ENCODE measurements at places on chromosomes 4 and X.

- peak; percentile 26 for DNase-seq
These were observed 122.5 kb downstream of the PTTG2 start for GRCh38 chr4:38082424-38083385.

DNA sequence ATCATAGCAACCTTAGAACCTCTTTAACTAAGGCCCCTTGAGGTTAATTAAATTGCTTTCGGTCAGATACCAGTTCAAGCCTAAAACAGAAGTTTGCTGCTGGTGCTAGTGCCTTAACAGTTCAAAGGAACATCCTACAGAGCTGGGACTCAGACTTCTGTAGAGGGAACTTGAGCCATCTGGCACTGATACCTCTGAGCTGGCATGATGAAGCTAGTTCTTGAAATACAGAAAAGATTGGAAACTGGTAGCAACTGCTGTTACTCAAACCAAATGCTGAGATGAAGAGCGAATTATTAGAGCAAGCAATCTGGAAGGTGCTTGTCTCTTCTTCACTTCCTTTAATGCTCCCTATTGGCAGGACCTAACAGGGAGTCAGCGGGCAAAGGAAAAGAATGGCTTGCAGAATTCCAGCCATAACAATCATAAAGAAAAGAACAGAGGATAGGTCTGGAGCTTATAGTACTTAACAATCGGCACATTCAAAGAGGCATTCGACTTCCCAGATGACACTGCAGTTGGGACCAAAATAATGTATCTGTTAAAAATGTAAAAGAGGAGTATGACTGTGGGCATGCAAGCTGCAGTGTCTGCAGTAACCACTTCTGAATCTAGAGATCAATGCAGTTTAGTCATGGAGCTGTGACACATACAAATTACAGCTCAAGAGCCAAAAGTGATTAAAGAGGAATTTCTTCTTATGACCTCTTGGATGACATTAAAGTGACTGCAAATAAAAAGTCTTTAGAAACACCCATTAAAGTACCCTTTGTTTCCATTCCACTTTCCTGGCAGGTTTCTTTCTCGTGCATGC is 298.9 kb downstream of the PDGFC start:
- no peak for DNase-seq

GRCh38 chr4:172786039-172786792 is 382.4 kb upstream of the GALNT7 start:
- no peak for DNase-seq

DNA sequence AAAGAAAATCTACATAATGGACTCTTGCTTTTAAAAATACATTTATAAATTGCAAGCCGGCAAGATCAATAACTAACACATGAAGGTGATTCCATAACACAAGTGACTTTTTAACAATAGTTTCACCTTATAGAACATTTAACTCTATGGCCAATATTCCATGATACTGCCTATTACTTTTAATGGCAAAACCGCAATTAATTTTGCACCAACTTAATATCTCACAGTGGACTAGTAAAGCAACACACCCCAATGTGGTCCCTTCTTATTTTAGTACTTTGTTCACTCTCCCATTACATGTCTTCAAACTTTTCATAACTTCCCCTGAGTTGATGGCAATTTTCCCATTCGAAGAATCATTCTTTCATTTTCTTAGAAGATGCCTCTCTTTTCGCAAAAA is 351.6 kb upstream of the F9 start:
- no peak for DNase-seq

DNA sequence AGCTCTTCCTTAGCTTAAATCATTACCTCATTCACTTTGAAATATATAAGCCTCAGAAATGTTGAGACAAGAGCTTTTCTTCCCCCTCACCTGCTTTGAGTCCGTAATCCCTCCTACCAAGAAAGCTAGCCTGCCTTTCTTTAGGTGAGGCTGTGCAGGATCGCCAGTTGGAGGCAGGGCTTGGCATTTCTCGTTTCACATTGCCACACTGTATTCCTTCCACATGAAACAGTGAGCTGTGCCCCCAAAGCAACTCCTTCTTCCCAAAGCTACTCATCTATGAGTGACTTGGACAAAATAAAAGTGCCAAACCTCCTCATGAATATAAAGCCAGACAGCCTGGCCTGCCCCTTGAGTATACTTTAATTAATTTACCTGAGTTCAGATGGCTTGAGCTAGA is 86.8 kb downstream of the LIMCH1 start:
- DNase-seq, result no peak

- DNase-seq, result no peak
These were observed 9.6 kb upstream of the SGMS2 start for GRCh38 chr4:107815158-107815557.

GRCh38 chr4:143679434-143679833 is 21.0 kb downstream of the FREM3 start:
- no peak for DNase-seq

DNA sequence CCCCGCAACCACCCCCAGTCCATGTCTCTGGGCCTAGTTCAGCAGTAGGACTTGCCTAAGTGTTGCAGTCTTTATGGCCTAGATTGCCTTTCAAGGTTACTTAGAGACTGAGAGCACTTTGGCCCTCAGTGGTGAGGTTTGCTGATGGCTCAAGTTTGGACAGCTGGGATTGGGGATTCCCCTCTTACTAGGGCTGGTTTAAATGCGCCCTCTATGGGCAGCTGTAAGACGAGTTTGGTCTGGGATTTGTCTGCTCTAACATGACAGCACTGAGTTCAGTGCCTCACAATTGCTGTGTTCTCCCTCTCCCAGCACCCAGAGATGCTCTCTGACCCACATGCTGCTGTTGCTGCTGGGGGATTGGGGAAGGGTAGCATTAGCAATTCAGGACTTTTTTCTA is 23.1 kb downstream of the DACH2 start:
- DNase-seq, result peak; percentile 1
